ENCODE measurements at places on chromosomes 2 and 18.

- DNase-seq: no peak
Measured at GRCh38 chr2:6945087-6945813, 28.0 kb downstream of the RNF144A start.

- DNase-seq: no peak
Measured at GRCh38 chr2:207901401-207901800, 123.9 kb downstream of the PLEKHM3 start.

GRCh38 chr2:30324245-30324908 lies 93.0 kb downstream of the LBH start:
- DNase-seq: no peak

DNA sequence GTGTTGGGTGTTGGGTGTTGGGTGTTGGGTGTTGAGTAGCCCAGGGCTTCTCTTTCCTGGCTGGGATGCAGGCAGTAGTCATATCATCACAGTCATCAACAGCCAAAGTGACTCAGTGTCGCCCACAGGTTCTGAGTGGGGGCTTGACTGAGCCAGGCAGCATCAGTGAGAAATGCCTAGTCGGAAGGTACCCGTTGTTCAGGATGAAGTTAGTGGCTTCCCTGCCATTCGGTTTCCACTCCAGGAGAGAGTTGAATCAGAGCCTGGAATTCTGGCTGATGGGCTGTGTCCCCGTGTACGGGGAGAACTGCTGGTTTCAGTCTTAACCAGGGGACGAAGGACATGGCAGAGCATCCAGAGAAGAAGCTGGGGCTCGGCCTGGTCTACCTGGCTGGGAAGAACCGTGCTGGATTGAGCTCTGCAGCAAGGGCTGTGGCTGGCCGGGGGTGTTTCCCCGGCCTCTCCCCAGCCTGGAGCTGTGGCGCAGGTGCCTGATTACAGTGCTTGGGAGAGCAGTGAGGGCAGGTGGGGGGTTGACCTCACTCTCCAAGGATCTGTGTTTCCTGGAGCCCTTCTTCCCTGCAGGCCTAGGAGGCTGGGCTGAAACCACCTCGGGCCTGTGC lies 49.4 kb downstream of the AGAP1 start:
- no peak for DNase-seq

DNA sequence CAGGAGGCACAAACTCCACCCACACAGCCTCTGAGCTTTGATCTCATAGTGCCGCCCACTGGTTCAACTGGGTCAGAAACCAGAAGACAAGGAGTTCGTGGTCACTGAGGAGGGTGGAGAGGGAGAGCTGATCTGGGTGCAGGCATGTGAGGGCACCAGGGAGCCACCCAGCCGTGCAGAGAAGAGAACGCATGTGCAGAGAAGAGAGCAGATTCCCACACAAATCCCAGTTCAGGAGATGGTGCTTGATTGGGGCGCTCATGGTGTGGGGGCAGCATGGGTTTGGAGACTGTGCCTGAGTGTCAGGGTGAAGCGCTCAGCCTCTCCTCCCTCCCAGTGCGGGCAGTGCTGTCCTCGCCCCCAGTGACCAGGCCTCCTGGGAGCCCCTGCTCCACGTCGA lies 375.2 kb upstream of the MYT1L start:
- DNase-seq: no peak

- no peak for DNase-seq
Measured at GRCh38 chr18:9559253-9559652, 55.1 kb downstream of the PPP4R1 start.

DNA sequence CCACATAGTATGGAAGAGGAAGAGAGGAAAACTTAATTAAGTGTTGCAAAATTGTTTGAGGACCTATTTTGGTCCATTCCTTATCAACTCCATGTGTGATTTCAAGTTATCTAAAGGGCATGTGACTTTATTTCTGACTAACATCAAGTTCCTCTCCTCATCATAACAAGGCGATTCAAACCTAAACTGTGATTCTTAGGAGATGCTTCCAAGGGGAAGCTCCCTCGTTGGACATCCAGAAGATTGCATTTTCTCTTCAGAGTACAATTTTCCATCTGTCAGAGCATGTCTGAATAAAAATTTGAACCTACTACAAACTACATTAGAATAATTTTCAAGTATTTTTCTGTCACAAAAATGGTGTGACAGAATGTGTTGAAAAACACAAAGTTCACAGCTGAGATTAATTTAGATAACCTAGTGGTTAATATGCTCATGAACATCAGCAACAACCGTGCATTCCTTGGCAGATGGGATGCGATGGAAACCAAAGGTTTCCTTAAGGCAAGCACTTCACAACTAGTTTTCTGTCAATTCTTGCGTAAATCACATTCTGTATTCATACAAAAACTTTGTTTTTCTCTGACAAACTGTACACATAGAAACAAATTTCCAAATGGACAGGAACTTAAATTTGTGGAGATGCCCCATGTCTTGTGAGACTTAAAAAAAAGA lies 4.2 kb downstream of the SFT2D3 start:
- DNase-seq: no peak

DNA sequence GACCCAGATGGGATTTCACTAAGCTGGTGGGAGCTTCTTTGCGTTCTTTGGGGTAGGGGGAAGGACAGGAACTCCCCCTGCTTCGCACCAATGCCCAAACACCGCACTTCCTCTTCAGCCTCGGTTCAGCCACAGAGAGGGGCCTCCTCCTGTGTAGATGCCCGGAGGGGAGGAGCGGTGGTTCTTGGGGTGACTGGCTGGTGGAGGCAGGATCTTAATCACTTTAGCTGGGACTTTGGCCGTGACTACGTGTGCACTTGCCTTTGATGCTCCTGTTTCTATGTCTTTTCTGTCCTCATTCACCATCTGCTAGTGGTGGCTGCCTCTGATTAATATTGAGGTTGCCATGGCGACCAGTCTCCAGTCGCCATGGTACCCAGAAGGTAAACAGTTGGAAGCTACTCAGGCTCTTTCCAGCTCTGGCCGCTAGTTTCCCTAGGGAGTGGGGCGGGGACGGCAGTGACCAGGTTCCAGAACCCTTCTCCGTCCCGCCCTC lies 1.9 kb downstream of the CNGA3 start:
- DNase-seq: no peak

GRCh38 chr2:486371-486770 lies 190.8 kb downstream of the TMEM18 start:
- DNase-seq: no peak

DNA sequence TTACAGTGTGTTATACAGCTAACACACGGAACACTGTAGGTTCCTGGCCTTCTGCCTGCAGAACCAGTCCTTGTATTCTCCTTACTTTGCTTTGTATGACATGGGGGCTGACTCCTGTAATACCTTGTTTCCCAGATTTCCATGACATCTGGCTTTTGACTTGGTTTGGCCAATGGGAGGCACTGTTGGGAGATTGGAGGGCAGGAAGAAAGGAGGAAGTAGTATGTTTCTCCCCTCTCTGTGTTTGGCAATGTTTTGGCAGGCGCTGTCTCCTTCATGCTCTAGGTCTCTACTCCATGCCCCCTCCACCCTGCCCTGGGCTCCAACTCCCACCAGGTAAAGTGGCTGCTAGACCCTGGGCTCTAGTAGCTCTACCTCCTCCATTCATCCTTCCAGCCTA lies 331.1 kb upstream of the SLC14A2 start:
- no peak for DNase-seq

- DNase-seq: no peak
Measured at GRCh38 chr2:212863185-212863588, 288.2 kb downstream of the IKZF2 start.

DNA sequence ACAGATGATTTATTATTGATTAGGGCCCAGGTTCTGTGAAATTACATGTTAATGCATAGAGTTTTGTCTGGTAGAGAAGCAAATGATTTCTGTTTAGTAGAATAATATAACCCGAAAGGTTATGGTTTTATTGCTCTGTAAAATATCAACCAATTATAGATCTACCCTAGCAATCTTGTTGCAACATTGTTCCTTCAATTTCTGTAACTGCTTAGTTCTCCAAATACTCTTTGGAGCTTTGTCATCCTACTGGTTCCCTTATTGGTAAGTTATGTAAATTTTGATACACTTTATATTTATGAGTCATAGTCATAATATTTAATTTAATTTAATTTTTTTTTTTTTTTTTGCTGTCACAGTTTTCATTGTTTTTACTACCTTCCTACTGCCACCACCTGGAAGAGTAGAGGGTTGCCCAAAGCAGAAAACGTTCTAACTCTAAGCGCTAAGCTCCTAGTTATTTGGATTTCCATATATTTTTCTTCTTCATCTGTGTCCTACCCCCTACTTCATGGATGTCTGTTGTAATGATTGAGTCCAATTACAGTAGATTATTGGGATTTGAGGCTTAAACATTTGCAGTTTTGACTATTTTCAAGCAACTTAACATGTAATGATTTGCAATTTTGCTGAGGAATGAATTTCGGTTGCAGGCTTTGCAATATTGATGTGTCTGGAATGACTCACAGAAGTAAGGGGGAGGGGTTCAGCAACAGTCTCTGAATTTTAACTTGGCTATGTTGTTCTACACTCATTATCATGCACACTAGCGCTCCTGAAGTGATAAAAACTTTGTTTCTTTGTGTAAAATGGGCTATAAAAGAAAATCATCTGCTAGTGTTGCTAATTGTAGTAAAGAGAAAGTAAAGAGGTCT lies 51.1 kb downstream of the NABP1 start:
- DNase-seq: no peak

Data from stimulated activated CD8-positive, alpha-beta memory T cell treated with anti-CD3 and anti-CD28 coated beads, Interleukin-15, amount 100 ng/mL, for 1 hour (primary cell).